ENCODE measurements at places on chromosomes 16 and 17.

- no peak overlapping the region for H3K27ac ChIP-seq
- no peak overlapping the region for H3K4me3 ChIP-seq
- H3K36me3 ChIP-seq: peaks cover 10% of the 10 kb centered on the region
- DNase-seq: no peak
These were observed 51.0 kb downstream of the VAC14 start for GRCh38 chr16:70749681-70750601.

- H3K27me3 ChIP-seq: peaks cover 9% of the 10 kb centered on the region
These were observed 2.5 kb upstream of the METRNL start for GRCh38 chr17:83076938-83077337.

- H3K36me3 ChIP-seq: peaks cover 28% of the 10 kb centered on the region
- peaks cover 13% of the 10 kb centered on the region for H3K27me3 ChIP-seq
- H3K4me1 ChIP-seq: peaks cover 34% of the 10 kb centered on the region
These were observed 1.2 kb downstream of the JUP start for GRCh38 chr17:41785091-41785858.

DNA sequence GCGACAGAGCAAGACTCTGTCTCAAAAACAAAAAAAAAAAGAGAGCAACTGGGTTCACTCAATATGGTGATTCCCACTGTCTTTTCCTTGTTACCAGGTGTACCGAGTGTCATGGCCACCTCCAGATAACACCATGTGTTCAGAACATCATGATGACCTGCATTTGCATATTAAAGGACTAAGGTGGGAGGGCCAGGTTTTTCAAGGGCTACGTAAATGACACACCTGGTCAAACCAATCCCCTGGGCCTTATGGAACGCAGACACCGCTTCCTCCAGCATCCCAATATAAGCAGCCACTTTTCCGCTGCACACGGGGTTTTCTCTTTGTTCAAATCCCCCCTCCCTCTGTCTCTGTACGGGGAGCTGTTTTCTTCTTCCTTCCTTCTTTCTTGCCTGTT is 29.3 kb downstream of the WSCD1 start:
- no peak overlapping the region for H3K27ac ChIP-seq

GRCh38 chr17:69672924-69673323 is 258.4 kb downstream of the MAP2K6 start:
- peaks cover 15% of the 10 kb centered on the region for H3K4me1 ChIP-seq
- H3K27me3 ChIP-seq: no peaks in the 10 kb centered on the region
- no peak overlapping the region for H3K4me3 ChIP-seq
- DNase-seq: no peak

GRCh38 chr17:49748223-49748622 is 15.7 kb downstream of the FAM117A start:
- no peak overlapping the region for H3K4me3 ChIP-seq
- no peak for DNase-seq

GRCh38 chr17:44309472-44309871 is 1.1 kb downstream of the RUNDC3A start:
- H3K4me1 ChIP-seq: peaks cover 4% of the 10 kb centered on the region
- no peak for DNase-seq
- no peaks in the 10 kb centered on the region for H3K36me3 ChIP-seq
- H3K27ac ChIP-seq: no peak overlapping the region

- H3K4me1 ChIP-seq: no peaks in the 10 kb centered on the region
- no peaks in the 10 kb centered on the region for H3K27me3 ChIP-seq
- no peak overlapping the region for H3K4me3 ChIP-seq
- no peak overlapping the region for H3K27ac ChIP-seq
- no peaks in the 10 kb centered on the region for H3K36me3 ChIP-seq
These were observed 140.3 kb upstream of the ERCC4 start for GRCh38 chr16:13779676-13780075.

GRCh38 chr17:30543456-30543855 is 66.2 kb downstream of the GOSR1 start:
- peaks cover 2% of the 10 kb centered on the region for H3K27me3 ChIP-seq
- no peaks in the 10 kb centered on the region for H3K36me3 ChIP-seq
- no peak overlapping the region for H3K4me3 ChIP-seq
- H3K4me1 ChIP-seq: no peaks in the 10 kb centered on the region

All from endothelial cell (in vitro differentiated cells).